Psoas muscle (tissue), 8 donors: ENCODE measurements at places on chromosomes 1 and 21. TPM values are rescaled to one million over a fixed set of nuclear protein-coding genes. Genes with fewer than 3 reads are reported as not detected.
A peak's percentile ranks its signal among the peaks of the same experiment; 100 is the strongest.

- DNase-seq = no peak
These were observed 19.5 kb downstream of the FAAP20 start for GRCh38 chr1:2175055-2175414.

DNA sequence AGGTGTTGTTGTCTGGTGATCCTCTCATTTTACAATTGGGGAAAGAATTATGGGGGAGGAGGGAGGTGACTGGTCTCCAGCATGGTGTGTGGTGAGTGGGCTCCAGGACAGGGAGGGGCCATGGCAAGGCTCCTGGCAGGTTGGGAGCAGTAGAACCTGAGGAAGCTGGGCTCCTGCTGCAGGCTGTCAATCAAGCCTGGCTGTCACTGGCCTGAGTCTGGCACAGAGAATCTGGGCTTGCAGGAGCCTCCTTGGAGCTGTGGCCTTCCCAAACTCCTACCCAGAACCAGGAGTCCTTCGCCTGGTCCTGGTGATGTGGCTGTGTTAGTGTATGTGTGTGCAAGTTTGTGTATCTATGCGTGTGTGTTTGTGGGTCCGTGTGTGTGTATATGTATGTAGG, 131.9 kb upstream of the CSF3R start:
- no peak for DNase-seq

DNA sequence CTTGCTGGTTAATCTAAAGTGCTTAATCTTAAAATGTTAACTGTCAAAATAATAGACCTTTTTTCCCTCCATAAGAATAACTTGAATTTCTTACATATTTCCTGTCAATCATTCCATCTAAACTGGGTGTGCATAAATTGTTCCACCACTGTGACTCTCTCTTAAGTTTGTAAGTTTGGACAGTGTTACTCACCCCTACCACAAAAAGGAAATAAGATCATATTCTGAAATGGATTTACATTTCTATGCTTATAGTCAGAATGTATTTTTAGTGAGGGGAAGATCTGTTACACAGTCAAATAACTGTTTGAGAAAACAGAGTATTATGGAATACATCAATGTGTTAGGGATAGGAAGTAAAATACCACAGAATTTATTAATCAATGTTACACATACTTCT, 109.6 kb upstream of the DPYD start:
- DNase-seq = no peak

DNA sequence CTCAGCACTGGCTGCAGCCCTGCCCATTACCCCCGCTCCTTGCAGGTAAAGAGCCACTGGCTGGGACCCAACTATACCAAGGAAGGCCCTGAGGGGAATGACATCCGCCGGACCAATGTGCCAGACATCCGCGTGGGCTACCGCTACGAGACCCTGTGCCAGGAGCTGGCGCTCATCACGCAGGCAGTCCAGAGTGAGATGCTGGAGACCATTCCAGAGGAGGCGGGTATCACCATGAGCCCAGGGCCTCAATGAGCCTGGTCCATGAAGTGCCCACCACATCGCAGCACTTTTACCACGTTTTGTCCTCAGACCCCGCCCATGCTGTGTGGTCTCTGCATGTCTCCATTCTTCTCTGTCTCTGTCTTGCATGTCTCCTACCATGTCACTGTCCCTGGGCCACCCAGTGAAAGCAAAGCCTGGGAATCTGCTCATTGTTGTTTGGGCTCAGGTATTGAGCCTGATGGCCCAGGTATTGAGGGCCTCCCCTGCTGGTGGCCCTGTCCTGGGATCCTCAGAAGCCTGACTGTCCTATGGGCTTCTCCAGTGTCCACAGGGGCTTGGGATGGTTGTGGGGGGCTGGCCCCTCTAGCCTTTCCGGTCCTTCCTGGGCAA, 11.4 kb downstream of the AMPD2 start:
- no peak for DNase-seq

DNA sequence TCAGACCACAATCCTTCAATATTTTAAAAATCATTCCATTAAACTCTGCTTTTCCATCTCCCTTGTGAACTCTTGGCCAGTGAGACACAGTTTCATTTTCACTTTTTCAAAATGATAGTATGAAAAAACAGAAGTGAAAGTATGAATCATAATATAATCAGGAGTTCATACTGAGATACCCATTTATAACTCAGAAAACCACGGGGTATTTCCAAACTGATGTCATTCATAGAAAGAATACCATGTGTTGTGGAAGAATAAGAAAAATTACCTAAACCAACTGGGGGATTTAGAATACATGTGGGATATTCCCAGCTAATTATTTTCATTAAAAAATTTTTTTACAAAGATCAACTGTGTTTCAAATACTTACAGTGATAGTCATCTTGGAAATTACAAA, 149.9 kb downstream of the MRPL39 start:
- DNase-seq = no peak

- peak; percentile 69 for DNase-seq
These were observed 19.5 kb downstream of the STK40 start for GRCh38 chr1:36366091-36366661.

DNA sequence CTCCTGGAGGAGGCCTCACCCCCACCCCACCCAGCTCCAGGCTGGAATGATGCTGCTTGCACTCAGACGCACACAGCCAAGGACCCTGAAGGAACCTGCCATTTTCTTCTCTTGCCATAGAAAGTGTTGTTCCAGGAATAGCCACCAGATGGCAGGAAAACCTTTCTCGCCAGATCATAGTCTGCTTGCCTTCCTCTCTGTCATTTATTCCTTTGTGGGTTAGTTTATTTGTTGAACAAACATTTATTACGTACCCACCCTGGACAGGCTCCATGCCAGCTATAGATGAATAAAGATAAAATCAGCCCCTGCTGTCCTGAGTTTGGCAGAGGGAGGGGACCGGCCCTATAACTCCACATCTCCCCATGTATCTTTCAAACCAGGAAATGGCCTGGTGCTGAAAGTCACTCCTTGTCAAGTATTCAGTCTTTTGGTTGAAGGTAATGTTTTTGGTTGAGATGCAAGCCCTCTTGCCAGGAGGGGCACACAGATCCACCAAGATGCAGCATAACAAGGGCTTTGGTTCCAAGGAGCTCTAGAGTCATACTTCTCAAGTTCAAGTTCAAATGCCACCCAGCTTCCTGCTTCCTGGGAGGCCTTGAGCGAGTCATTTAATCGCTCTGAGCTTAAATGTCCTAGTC, 7.0 kb upstream of the KCNC4 start:
- DNase-seq = no peak

DNA sequence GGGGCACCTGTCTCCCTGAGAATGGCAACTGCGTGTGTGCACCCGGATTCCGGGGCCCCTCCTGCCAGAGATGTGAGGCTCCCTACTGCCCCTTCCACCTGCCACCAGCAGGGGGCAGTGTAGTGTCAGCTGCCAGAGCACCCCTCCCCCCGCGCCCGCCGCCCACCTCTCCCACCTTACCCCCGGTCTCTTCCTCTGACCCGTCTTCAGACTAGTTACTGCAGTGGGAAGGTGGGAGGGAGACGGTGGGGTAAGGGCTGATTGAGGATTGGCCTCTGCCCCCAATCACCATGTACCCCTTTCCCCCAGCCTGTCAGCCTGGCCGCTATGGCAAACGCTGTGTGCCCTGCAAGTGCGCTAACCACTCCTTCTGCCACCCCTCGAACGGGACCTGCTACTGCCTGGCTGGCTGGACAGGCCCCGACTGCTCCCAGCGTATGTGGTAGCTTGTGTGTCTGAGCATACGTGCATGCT, 10.1 kb upstream of the LRRC71 start:
- DNase-seq = peak; percentile 68

DNA sequence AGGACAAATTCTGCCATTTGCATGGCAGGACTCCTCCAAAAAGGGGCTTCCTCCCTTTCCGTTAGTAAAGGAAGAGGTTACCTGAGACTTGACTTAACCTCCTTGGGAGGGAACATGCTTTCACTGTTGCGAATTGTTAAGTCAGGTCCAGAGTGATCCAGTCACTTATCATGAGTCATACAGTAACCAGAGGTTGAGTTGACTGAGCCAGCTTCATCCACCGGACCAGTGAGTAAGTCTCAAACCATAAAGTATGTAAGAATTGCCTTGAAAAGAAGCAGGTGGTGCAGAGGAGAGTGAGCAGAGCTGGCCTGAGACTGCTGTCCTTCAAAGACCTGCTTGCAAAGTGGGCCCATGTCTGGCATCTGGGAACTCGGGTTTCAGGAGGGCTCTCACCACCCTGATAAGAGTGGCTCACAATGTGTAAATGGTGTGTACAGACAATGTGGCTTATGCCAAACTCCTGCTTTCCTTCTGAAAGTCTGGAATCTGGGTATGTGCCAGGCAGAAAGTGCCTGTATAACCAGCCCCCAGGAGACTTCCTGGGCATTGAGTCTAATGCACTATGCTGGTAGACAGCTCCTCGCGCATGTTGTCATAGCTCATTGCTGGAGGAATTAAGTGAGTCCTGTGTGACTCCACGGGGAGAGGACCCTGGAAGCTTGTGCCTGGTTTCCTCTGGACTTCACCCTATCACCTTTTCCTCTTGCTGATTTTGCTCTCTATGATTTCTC, 84.3 kb upstream of the KLHDC7A start:
- DNase-seq = no peak

DNA sequence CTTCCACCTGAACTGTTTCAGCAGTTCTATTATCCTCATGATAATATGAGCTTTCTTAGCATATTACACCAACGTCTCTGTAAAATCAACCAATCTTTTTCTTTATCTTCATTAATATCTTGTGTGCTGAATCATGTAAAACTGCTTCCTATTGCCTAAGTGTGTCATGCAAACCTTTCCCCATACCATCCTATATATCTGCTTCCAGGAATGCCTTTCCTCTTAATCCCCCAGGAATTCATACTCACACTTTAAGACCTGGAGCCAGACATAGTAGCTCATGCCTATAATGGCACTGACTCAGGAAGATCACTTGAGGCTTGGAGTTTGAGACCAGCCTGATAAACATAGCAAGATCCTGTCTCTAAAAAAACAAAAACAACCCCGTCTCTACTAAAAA, 183.9 kb downstream of the NRIP1 start:
- no peak for DNase-seq

- DNase-seq = no peak
These were observed 166.8 kb downstream of the RHOU start for GRCh38 chr1:228901936-228902681.

DNA sequence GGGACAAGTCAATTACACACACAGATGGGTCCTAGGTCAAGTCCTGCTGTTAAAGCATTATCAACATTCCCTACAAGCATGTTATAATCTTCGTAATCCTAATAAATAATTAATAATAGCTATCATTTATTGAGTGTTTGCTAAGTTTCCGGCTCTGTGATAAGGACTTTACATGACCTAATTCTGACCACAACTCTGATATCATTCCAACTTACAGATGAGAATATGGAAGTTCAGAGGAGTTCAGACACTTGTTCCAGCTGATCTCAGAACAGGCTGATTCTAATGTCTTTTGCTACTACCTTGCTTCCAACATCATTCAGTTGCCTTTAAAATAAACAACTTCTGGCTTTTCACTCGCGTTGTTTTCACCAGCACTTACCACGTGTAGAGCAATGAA, 770.1 kb upstream of the CXADR start:
- DNase-seq = no peak

The RPE65 gene
- total RNA-seq = not detected

The TSPAN2 gene
- 2.3 TPM for total RNA-seq

The CD1D gene
- 1.6 TPM for total RNA-seq

The KCNK1 gene
- 0.20 TPM for total RNA-seq

The GBP5 gene
- total RNA-seq = 0.58 TPM

The SPATA45 gene
- not detected for total RNA-seq

The TMEM54 gene
- total RNA-seq = 5.1 TPM

The ST6GALNAC3 gene
- 3.7 TPM for total RNA-seq

The FCGR3A gene
- 8.2 TPM for total RNA-seq
